Adrenal gland (tissue), 19 donors: ENCODE measurements at places on chromosomes 5 and 9. TPM values are rescaled to one million over a fixed set of nuclear protein-coding genes. Genes with fewer than 3 reads are reported as not detected.
A peak's percentile ranks its signal among the peaks of the same experiment; 100 is the strongest.

KCNIP1 gene
- 2.2 TPM for total RNA-seq

DNA sequence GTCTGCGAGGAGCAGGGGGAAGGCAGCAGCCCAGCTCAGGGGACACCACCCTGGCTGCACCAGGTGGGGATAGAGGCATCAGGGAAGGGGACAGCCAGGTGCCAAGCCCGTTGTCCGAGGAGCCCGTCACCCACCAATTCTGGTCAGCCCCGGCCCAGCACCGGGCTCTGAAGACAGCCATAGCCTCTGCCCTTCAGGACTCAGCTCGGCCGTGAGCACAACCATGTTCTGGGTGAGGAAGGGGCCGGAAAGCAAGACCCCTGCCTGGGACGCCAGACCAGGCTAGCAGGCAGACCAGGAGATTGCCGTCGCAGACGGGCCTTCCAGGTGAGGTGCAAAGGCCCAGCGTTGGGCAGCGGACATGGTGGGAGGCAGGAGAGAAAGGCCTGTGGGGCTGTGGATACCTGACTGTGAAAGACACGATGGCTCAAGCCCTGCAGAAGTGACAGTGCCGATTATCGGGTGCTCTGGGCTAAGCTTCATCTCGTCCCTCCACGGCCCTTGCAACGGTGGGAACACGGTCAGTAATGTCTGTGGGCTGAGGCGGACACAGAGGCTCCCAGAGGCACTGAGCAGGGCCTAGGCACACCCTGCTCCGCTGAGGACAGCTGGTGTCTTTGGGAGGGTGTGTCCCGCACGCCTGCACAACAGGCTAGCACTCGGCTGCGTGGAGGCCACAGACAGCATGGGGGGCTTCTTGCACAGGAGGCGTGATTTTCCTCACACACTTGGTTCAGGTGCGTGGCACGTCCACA, 36.5 kb downstream of the DBH start:
- H3K36me3 ChIP-seq, result no peaks in the 10 kb centered on the region
- peak overlapping the region; percentile 29 for H3K27ac ChIP-seq
- H3K4me3 ChIP-seq, result no peak overlapping the region
- no peaks in the 10 kb centered on the region for H3K27me3 ChIP-seq
- DNase-seq, result no peak
- H3K4me1 ChIP-seq, result no peaks in the 10 kb centered on the region

- no peaks in the 10 kb centered on the region for H3K27me3 ChIP-seq
- no peak for DNase-seq
- H3K4me1 ChIP-seq, result peaks cover 22% of the 10 kb centered on the region
- no peaks in the 10 kb centered on the region for H3K36me3 ChIP-seq
- no peak overlapping the region for H3K4me3 ChIP-seq
These were observed 71.1 kb downstream of the ALDH7A1 start for GRCh38 chr5:126523818-126524510.

DNA sequence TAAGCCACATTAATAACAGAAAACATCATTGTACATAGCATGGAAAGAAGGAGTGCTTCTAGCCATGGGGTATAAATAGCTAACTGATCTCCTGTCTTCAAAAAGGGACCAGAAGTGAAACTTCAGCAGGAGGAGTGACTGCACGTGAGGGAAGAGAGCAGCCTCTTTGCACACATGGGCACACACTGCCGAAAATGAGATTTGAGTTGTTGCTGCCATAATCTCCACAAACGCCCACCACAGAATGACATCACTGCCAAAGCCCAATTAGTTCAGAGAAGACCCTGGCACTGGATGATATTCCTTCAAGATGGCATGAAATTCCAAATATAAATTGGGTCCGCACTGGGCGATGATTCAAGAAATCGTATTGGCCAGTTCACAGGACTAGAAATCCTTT, 238.9 kb upstream of the NR4A3 start:
- H3K27ac ChIP-seq, result no peak overlapping the region
- H3K4me3 ChIP-seq, result no peak overlapping the region
- no peaks in the 10 kb centered on the region for H3K36me3 ChIP-seq
- no peak for DNase-seq

DNA sequence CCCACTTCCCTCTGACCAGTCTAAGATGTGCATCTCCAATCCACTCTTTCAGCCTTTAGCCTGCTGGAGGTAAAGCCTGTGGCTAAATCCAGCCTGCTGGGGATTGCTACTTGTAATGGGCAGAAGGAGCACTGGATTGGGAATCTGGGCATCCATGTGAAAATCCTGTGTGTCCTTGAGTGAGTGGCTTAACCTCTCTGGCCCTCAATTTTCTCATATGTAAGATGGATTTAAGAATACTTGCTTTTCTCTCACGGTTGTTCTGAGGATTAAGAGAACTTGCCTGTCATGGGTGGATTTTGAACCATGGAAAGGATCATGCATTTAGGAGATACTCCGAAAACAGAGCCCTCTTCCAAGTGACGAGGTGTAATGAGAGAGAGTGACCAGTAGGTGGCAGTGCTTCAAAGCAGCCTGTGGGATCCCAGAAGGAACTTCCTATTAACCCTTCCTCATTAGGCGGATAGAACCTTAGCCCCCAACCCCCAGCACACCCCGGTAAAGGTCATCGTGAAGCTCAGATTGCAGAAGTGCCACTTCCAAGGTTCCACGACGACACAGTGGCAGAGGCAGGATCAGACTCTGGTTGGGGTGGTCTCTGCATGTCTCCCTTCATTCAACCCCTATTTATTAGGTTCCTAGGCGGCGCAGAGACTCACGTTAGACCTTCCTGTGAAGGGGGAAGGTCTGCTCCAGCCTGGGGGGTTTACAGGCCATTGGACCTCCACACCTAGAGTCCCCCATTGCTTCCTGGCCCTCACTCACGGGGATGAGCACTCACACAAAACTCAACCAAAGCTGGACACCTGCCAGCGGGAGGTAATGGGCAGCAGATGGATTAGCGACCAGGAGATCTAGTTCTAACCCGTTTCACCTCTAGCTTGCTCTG, 68.7 kb upstream of the ZNF618 start:
- no peak overlapping the region for H3K4me3 ChIP-seq
- peak; percentile 51 for DNase-seq
- no peaks in the 10 kb centered on the region for H3K27me3 ChIP-seq
- H3K27ac ChIP-seq, result no peak overlapping the region
- peaks cover 15% of the 10 kb centered on the region for H3K4me1 ChIP-seq

GMCL2 gene
- not detected for total RNA-seq

GRCh38 chr9:130301483-130302286, 36.1 kb downstream of the HMCN2 start:
- no peak for DNase-seq
- H3K27me3 ChIP-seq, result no peaks in the 10 kb centered on the region
- no peaks in the 10 kb centered on the region for H3K4me1 ChIP-seq
- no peaks in the 10 kb centered on the region for H3K36me3 ChIP-seq
- H3K4me3 ChIP-seq, result no peak overlapping the region
- no peak overlapping the region for H3K27ac ChIP-seq

LAMC3 gene
- 74.8 TPM for total RNA-seq

DND1 gene
- total RNA-seq, result 0.23 TPM

GRCh38 chr5:134649163-134649835, 714 bp downstream of the SEC24A start:
- H3K36me3 ChIP-seq, result no peaks in the 10 kb centered on the region
- peak overlapping the region; percentile 76 for H3K4me3 ChIP-seq
- H3K27me3 ChIP-seq, result no peaks in the 10 kb centered on the region
- DNase-seq, result no peak
- peaks cover 50% of the 10 kb centered on the region for H3K4me1 ChIP-seq
- peak overlapping the region; percentile 63 for H3K27ac ChIP-seq
